ENCODE measurements at places on chromosomes 3 and 15.
A peak's percentile ranks its signal among the peaks of the same experiment; 100 is the strongest.

DNA sequence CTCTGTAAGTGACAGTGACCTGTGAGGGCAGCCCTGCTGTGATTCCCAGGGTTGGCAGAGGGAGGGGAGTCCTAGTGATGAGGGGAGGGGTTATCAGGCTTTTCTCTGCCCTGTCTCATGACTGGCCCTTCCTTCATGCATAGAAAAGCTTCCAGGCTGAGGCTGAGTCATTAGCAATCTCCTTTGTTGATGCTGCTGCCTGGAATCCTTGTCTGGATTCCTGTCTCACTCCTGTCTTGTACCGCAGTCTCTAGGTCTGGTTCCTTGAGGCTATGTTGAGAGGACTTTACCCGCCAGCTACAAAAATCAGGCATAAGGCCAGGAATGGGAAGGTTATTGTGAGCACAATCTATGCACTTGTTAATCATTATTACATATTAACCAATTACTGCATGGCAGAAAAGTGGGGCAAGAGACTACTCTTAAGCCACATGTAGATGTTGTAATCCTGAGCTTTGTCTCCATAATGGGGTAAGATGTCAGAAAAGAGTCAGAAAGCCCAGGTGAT lies 7.2 kb downstream of the KLHL6 start:
- no peak for DNase-seq
- no peak overlapping the region for H3K4me3 ChIP-seq
- H3K27ac ChIP-seq: no peak overlapping the region
- no peaks in the 10 kb centered on the region for H3K36me3 ChIP-seq

- H3K4me3 ChIP-seq: no peak overlapping the region
- no peak for DNase-seq
- peaks cover 32% of the 10 kb centered on the region for H3K4me1 ChIP-seq
- no peaks in the 10 kb centered on the region for H3K36me3 ChIP-seq
Measured at GRCh38 chr3:28243424-28244106, 2.1 kb downstream of the CMC1 start.

- H3K4me1 ChIP-seq: peaks cover 15% of the 10 kb centered on the region
- no peaks in the 10 kb centered on the region for H3K36me3 ChIP-seq
- H3K4me3 ChIP-seq: no peak overlapping the region
- DNase-seq: no peak
- no peaks in the 10 kb centered on the region for H3K27me3 ChIP-seq
Measured at GRCh38 chr3:50150863-50151686, 4.0 kb upstream of the SEMA3F start.

- no peaks in the 10 kb centered on the region for H3K36me3 ChIP-seq
- H3K4me1 ChIP-seq: no peaks in the 10 kb centered on the region
- no peaks in the 10 kb centered on the region for H3K27me3 ChIP-seq
- no peak overlapping the region for H3K27ac ChIP-seq
- peak; percentile 80 for DNase-seq
Measured at GRCh38 chr3:135898774-135899173, 66.8 kb upstream of the PPP2R3A start.

DNA sequence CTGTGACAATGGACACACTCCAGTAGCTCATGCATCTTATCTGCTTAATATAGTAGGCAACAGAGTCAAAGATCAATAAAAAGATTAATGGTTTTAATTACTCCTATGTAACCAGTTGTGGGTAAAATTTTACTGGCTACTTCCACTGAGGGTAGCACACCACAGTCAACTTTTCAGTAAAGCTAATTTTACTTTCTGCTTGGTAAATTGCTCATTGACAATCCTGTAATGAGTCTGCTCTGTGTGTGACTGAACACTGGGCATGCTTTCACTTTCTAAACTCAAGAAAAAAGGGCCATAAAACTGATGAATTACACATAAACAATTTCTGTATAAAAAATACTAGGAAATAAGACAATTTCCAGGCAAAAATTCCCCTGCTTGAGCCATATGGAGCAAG lies 838.3 kb downstream of the VGLL3 start:
- no peak for DNase-seq
- no peak overlapping the region for H3K27ac ChIP-seq
- no peaks in the 10 kb centered on the region for H3K27me3 ChIP-seq
- no peaks in the 10 kb centered on the region for H3K36me3 ChIP-seq

- DNase-seq: no peak
- peaks cover 46% of the 10 kb centered on the region for H3K36me3 ChIP-seq
- no peak overlapping the region for H3K4me3 ChIP-seq
Measured at GRCh38 chr3:126352476-126353454, 4.4 kb downstream of the KLF15 start.

- no peaks in the 10 kb centered on the region for H3K36me3 ChIP-seq
- no peaks in the 10 kb centered on the region for H3K27me3 ChIP-seq
- no peak for DNase-seq
- no peak overlapping the region for H3K27ac ChIP-seq
- H3K4me1 ChIP-seq: no peaks in the 10 kb centered on the region
- H3K4me3 ChIP-seq: no peak overlapping the region
Measured at GRCh38 chr3:18531662-18532061, 106.5 kb upstream of the SATB1 start.

GRCh38 chr3:181808053-181808452 lies 96.3 kb downstream of the SOX2 start:
- no peaks in the 10 kb centered on the region for H3K4me1 ChIP-seq
- H3K36me3 ChIP-seq: no peaks in the 10 kb centered on the region
- no peaks in the 10 kb centered on the region for H3K27me3 ChIP-seq
- peak; percentile 57 for DNase-seq

DNA sequence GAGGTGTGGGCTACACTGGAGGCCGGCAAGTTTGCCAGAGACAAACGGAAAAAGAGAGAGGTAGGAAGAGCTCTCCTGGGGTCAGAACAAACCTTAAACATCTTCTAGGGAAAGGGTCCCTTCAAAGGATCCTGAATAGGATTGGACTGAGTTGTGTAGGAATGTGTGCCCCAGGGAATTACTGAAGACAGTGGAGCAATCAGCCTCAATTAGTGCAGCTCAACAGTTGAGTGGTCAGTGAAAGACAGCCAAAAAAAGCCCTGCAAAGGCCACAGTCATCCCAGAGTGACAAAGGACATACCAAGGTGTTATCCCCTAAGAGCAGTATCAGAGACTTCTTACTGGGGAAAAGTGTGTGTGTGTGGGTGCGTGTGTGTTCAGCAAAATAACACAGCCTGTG lies 70.3 kb downstream of the NUP210 start:
- H3K4me3 ChIP-seq: no peak overlapping the region
- H3K4me1 ChIP-seq: no peaks in the 10 kb centered on the region
- no peak for DNase-seq
- H3K27me3 ChIP-seq: no peaks in the 10 kb centered on the region

GRCh38 chr3:179234199-179234598 lies 16.7 kb downstream of the KCNMB3 start:
- H3K36me3 ChIP-seq: peaks cover 18% of the 10 kb centered on the region
- H3K4me1 ChIP-seq: no peaks in the 10 kb centered on the region
- H3K4me3 ChIP-seq: no peak overlapping the region
- no peaks in the 10 kb centered on the region for H3K27me3 ChIP-seq
- no peak for DNase-seq

- no peaks in the 10 kb centered on the region for H3K4me1 ChIP-seq
- H3K27ac ChIP-seq: no peak overlapping the region
- no peak for DNase-seq
Measured at GRCh38 chr15:30859091-30859874, 44.4 kb upstream of the FAN1 start.

GRCh38 chr3:157394411-157394810 lies 42.2 kb upstream of the PTX3 start:
- no peaks in the 10 kb centered on the region for H3K36me3 ChIP-seq
- H3K27me3 ChIP-seq: no peaks in the 10 kb centered on the region
- no peak for DNase-seq
- no peak overlapping the region for H3K27ac ChIP-seq
- H3K4me3 ChIP-seq: no peak overlapping the region
- no peaks in the 10 kb centered on the region for H3K4me1 ChIP-seq

- H3K27me3 ChIP-seq: no peaks in the 10 kb centered on the region
- H3K4me1 ChIP-seq: no peaks in the 10 kb centered on the region
- no peaks in the 10 kb centered on the region for H3K36me3 ChIP-seq
- H3K4me3 ChIP-seq: no peak overlapping the region
- no peak for DNase-seq
- H3K27ac ChIP-seq: no peak overlapping the region
Measured at GRCh38 chr3:135041601-135042000, 246.5 kb downstream of the EPHB1 start.

- no peak overlapping the region for H3K4me3 ChIP-seq
- DNase-seq: peak; percentile 82
- H3K36me3 ChIP-seq: no peaks in the 10 kb centered on the region
- H3K4me1 ChIP-seq: peaks cover 32% of the 10 kb centered on the region
- H3K27me3 ChIP-seq: no peaks in the 10 kb centered on the region
Measured at GRCh38 chr3:31960793-31961431, 20.1 kb downstream of the OSBPL10 start.

DNA sequence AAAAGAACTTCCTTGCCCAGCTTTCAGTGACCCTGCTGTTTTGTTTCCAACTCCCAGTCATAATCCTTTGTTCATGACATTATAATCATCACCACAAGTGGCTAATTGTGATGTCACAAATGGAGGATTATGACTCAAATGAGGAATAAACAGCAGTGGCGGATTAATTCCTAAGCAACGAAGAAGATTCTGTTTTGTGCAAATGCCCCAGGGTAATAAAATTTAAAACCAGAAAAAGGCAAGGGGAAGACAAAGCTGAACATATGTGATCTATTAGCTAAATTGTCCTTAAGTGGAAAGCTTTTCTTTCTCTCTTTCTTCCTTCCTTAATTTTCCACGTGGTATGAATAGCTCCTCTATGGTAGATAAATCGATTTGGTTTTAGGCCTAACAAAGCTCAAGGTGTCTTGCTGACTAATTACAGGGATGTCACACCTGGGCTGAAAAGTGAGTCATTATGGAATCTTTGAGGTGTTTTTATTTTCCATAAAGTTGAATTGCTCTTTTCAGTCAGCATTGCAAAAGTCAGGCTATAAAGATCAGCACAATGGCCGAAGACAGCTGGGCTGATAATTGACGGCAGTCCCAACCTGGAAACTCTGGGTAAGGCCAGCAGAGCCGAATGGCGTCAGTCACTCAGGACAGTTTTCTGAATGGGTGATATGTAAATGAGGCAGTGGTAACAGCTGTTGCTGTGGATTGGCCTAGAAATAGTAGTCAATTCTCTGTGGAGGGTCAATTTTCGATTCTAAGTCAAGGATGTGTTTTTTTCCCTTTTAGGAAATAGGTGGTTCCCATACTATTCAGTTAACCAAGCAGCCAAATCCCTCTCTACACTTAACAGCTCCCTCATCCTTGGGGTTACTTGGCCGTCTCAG lies 121.5 kb downstream of the PTPRG start:
- no peaks in the 10 kb centered on the region for H3K4me1 ChIP-seq
- H3K4me3 ChIP-seq: no peak overlapping the region
- no peak overlapping the region for H3K27ac ChIP-seq
- no peak for DNase-seq
- H3K27me3 ChIP-seq: no peaks in the 10 kb centered on the region
- no peaks in the 10 kb centered on the region for H3K36me3 ChIP-seq

DNA sequence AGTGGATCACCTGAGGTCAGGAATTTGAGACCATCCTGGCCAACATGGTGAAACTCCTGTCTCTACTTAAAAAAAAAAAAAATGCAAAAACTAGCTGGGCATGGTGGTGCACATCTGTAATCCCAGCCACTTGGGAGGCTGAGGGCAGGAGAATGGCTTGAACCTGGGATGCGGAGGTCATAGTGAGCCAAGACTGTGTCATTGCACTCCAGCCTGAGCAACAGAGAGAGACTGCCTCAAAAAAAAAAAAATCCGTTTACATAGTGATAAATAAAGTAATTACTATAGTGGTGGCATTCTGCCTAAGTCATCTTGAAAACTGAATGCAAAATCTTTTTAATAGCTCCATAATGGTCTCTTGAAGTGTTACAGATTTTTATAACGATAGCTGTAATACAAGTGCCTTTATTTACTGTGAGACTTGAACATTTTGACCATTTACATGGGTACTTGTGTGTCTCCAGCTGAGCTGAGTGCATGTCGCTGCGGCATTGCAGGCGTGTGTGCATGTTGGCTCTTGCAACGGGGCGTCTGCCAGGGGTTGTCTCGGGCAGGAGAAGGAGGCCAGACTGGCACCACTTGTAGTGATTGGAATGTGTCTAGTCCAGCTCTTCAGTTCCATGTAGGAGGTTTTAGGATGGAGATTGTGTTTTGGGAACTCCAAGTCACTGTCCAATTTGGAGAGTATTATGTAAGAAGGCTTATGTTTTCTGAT lies 111.9 kb downstream of the IGF1R start:
- no peaks in the 10 kb centered on the region for H3K27me3 ChIP-seq

DNA sequence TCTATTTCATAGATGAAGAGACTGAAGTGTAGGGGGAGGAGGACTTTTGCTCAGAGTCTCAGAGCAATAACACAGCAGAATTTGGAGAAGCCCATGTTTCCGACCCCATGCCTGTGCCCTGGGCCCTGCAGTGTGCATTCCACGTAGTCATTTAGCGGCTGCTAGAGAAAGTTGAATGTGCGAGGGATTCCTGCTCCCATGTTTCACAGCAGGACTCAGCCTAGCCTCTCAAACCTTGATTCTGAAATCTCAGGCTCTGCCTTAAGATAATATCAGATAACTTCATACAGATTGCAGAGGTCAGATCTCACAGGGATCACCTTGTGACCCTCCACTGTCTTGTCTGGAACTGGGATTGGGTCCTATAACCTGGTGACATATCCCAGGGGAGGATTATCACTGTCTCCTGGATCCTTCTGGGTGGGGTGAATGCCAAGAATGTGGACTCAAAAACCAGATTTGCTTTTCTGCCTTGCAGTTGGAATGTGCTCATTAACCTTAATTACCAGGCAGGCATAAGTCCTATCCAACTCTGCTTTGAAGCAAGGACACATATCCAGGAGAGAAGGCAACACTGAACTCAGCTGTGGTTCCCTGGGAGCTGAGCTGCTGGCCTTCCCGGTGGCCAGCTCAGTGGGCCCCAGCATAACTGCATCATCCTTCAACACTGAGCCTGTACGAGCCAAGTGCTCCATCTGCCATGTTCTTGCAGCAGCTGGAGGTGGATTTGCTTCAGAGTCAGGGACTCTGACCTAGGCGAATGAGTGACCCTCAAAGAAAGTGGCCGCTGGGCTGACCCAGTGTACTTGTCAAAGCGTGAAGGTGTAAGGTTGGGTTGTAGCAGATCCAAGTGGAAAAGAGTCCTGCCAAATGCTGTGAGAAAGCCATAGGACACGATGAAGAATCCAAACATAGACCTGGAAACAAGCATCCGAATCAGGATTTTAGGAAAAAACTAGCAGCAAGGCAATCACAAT lies 43.0 kb downstream of the CTXND1 start:
- no peaks in the 10 kb centered on the region for H3K4me1 ChIP-seq
- DNase-seq: peak; percentile 66
- no peaks in the 10 kb centered on the region for H3K27me3 ChIP-seq
- H3K27ac ChIP-seq: no peak overlapping the region
- H3K36me3 ChIP-seq: no peaks in the 10 kb centered on the region
- no peak overlapping the region for H3K4me3 ChIP-seq
